ENCODE measurements at places on chromosomes 6 and 20. TPM values are rescaled to one million over a fixed set of nuclear protein-coding genes. Genes with fewer than 3 reads are reported as not detected.

Gene PACRG
- total RNA-seq = not detected

Gene PRSS16
- total RNA-seq = 3.4 TPM

Gene SIRPD
- not detected for total RNA-seq

Gene PROCR
- total RNA-seq = 112 TPM

Gene CLIC5
- not detected for total RNA-seq

Gene KIAA0408
- 1.4 TPM for total RNA-seq

Gene CGA
- total RNA-seq = not detected

DNA sequence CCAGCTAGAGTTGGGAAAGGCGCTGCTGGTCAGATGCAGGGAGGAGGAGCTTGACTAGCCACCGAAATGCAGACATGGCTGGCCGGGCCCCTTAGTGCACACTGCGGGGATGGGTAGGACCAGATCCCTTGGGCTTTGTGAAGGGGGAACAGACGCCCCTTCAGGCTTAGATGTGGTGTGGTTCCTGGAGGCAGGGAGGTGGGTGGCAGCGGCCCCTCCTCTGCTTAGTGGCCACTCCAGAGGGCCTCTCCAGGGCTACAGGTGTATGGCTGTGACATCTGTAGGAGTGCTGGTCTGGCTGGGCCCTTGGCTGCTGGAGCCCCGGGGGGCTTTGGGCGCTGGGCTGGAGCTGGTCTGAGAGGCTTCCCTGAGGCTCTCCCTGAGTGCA is 5.9 kb downstream of the CCND3 start:
- no peak for DNase-seq

GRCh38 chr20:1881240-1881835 is 13.9 kb upstream of the SIRPA start:
- DNase-seq = no peak

DNA sequence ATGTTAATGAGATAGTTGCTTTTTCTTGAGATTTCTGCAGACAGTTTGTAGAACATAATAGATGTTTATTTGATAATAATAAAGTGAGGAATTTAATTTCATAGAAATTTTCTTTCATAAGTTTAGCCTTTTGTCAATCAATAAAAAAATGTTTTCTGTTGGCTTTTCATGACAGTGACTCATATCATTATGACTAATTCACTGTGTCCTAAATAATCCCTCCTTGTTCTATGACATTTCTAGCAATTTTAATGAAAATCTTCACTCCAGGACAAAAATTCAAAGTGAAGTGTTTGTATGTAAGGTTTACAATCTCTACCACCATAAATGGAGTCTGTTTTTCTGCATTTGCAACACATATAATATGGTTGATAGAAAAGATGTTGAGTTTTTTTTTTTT is 109.9 kb downstream of the UTRN start:
- no peak for DNase-seq

- no peak for DNase-seq
Observed at GRCh38 chr6:104404377-104404776, 455.3 kb downstream of the HACE1 start.

DNA sequence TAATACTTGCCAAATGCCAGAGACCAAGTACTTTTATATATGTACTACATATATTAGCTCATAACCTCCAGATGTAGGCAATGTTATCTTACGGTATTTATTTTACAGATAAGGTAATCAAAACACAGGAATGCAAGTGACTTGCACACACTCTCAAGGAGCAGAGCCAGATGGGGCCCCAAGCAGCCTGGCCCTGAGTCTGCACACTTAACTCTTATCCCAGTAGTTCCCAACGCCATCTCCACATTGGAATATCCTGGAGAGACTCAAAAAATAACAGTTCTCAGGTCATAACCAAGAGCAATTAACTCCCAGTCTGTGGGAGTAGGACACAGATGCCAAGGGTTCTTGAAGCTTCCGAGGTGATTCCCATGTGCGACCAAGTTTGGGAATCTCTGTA is 398.7 kb downstream of the PHF3 start:
- DNase-seq = no peak

DNA sequence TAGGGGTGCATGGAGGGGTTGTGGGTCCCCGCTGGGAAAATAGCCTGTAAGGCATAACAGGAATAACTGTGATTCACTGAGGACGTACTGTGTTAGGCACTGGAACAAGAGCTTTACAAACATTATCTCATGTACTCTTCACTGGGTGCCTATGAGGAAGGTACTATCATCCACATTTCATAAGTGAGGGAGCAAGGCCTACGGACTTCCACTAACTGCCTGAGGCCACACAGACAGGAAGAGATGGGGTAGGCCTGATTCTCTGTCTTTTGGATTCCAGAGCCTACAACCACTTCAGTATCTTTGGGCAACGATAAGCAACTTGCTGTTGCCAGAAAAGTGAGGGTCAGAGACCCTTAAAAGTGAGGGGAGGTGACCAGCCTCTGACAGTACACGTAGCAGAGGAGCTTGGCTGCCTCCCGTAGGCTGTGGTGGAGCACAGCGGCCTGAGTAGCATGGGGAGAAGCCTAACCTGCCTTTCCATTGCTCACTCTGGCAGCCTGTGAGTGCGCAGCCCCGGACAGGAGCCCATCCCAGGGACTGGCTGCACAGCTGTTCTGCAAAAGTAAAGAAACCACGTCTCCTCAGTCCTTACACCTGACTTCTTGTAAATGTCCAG is 30.4 kb downstream of the PSMB1 start:
- no peak for DNase-seq

- DNase-seq = no peak
Observed at GRCh38 chr20:1651268-1652058, 6.1 kb downstream of the SIRPG start.

DNA sequence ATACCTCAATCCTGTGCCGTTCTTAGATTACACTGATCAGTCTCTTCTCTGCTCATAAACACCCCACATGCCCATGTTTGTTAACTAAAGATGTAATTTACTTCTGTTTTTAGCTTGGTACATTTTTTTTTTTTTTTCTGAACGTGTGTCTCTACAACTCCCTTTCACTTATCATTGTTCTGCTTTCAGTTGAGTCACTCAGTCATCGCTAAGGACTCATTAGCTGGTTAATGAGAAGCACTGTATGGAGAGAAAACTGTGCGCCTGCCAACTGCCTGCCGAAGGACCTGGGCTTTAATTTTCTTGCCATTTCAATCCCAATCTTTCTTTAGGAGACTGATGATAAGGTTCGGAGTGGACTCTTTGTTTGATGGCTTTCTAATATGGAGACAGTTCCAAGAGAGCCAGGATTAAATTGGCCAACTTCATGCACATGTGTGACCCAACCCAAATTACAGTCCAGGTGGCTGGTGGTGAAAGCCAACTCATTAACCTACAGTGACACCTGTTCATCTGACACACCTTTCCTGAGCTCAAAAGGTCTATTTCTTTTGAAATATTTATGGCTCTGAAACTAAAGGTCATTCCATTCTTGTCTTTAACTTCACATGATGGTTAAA is 334.1 kb downstream of the BCKDHB start:
- no peak for DNase-seq

GRCh38 chr20:25145131-25145530 is 50.4 kb upstream of the ENTPD6 start:
- no peak for DNase-seq

Data from H4 (cell line).